ENCODE measurements at places on chromosomes 4 and X.

- no peak for DNase-seq
These were observed 41.2 kb upstream of the SMAD1 start for GRCh38 chr4:145440292-145441007.

GRCh38 chr4:133637161-133637560 lies 488.1 kb downstream of the PCDH10 start:
- no peak for DNase-seq

GRCh38 chr4:20028645-20029044 lies 223.1 kb upstream of the SLIT2 start:
- DNase-seq, result no peak

DNA sequence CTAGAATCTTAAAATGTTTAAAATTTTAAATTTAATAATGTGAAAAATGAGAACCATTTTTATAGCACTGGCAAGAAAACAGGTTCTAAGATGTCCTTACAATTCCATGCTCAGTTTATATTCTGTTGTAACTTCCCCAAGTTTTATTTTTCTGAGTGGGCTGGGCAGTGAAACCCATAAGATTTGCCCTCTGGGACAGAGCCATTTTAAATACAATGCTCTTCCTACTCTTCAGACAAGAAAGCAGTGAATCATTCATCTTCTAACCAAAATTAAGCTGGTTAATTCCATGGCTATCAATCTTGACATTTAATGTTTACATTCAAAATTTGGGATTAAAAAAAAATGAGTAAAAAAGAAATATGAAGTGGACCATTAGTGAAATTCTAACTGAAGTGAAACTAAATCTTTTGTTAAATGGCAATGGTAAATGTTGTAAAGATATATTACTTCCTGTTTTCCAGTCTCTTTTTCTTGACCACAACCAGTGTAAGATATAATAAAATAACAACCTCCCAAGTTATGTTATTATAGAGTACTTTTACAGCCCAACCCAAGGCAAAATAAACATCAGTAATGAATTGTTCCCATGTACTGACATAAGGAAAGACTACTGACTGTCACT lies 37.2 kb upstream of the PTPN13 start:
- no peak for DNase-seq

GRCh38 chr4:79772510-79772909 lies 300.5 kb downstream of the ANTXR2 start:
- DNase-seq, result no peak

DNA sequence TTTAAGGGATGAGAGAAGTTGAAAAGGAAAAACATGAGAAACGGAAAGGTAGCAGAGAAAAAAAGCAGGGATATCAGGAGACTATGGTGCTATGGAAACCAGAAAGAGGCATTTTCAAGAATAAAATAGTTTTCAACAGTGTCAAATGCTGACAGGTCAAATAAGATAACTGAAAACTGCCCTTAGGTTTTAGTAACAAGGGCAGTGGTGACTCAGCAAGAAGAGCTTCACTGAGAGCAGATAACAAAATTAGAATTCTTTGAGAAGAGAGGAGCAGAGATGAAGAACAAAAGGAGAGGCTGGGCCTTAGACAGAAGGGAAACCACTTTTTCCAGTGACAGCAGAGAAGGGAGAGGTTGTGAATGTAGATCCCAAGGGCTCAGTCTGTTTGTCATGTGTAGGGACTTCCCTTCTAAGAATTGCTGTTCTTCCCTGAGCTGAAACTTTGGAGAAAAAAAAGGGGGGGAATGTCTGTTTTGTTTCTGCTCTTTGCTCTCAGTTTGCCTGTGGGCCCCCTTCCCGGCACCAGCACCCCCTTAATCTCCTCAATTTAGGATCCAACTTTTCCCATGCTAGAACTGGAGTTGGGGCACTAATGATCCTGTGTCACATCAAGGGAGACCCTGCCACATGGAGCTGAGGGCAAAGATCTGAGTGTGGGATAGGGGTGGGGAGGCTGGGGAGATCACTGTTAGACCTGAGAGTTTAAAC lies 26.8 kb upstream of the MAGEA10 start:
- DNase-seq, result no peak

- no peak for DNase-seq
These were observed 77.5 kb downstream of the SNCA start for GRCh38 chr4:89759426-89759825.

Data from GDM1 (cell line).